IPS DF 6.9 (cell line): ENCODE measurements at places on chromosomes 1 and 21.

- DNase-seq = no peak
Measured at GRCh38 chr1:210292231-210292871, 36.4 kb upstream of the HHAT start.

DNA sequence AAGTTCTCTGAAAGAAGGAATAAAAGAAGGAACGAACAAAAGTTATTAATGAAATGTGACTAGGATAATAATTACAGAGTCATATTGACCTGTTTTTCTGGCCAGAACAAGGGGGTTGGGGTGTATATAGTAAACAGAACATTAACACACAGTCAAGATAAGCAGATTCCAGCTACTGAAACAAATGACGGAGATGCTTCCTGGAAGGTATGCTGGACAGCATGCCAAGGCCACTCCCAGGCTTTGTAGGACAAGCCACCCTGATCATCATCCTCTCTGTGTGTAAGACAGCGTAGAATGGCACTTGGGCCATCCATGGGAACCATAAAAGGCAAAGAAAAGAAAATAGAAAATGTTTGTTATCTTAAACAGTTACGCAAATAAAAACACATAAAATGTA, 120.7 kb downstream of the TGFBR3 start:
- no peak for DNase-seq

DNA sequence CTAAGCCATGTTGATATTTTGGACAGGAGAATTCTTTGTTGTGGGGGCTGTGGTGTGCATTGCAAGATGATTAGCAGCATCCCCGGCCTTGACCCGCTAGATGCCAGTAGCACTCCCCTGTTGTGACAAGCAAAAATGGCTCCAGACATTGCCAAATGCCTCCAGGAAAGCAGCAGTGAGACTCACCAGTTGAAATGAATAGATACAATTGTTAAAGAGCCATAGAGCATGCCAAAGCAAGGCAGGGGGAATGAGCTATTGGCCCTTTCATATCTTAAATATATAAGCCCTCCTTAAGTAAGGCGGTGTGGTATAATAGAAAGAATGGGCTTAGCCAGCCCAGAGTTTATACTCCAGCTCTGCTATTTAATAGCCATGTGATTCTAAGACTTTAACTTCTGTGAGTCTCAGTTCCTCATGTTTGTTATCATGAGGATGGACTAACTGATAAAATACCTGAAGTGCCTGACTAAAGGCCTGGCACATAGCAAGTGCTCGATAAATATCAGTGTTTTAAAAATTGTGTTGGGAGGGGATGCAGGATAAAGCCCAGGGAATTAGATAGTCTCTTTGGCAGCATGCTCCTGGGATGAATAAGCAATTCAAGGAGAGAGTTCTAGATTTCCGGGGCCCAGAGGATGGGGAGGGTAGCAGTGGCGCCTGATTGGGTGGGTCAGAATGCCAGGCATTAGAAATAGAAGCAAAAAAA, 21.1 kb upstream of the RGS4 start:
- DNase-seq = no peak

DNA sequence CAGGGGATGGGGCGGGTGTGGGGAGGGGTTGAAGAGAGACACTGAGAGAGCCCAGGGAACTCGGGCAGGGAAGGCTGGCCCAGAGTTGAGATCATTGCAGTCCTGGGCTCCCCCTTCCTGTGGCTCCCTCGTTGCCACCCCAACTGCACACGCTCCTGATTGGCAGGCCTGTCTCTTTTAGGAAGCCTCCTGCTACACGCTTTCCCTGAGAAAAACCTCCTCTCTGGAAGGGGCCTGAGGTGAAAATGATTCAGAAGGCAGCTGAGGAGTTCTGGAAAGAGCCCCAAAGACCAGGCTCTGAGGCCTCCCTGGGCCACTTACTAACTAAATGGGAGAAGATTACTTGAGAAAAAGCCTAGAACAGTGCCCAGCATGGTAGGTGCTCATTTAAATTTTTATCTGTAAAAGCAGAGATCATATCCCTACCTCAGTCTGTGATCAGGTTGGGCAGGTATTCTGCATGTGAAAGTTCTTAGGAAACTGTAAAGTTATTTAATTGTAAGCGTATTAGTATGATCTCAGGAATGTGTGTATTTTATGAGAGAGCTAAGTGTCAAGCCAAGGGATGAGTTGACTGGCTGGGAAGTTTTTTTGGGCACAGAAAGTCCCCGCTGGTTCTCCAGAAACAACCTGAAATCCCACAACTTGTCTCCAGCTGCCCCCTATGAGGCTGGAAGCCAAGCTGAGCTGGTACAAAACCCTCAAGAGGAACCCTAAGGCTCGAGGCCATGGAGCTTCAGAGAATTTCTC, 65.2 kb upstream of the EPS8L3 start:
- no peak for DNase-seq

DNA sequence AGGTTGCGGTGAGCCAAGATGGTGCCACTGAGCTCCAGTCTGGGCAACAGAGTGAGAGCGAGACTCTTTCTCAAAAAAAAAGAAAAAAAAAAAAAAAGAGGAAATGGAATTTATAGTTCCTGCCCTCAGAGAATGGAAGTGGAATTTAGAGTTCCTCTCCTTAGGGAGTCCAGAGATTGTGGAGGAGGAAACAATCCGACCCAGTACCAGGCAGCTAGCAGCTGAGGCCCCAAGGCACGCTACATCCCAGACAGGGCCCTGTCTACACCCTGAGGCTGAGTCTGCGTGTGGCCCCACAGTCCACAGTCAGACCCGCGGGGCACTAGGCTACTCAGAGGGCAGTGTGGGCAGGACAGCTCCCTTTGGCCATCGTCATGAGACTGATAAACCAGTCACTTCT, 1.9 kb upstream of the MFN2 start:
- no peak for DNase-seq

GRCh38 chr1:210467440-210468043, 138.8 kb downstream of the HHAT start:
- DNase-seq = no peak

- no peak for DNase-seq
Measured at GRCh38 chr1:215889871-215890270, 322.8 kb downstream of the KCTD3 start.

GRCh38 chr1:47212636-47213229, 19.3 kb downstream of the TAL1 start:
- no peak for DNase-seq

DNA sequence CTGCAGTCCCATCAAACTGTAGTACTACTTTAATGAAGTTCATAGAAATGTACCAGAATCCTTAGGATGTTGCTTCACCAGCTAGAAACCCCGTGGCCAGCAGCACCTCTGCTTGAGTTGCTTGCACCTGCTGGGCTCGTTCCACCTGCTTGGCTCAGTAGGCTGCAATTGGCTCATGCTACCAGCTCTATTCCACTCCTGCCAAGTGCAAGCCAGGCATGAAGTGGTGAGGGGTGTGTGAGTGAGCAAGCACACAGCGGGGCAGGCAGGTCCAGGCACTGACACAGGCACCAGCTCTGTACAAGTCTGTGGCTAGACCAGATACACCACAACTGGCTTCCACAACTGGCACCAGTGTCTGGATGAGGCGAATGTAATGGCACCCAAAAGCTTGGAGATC, 209.9 kb downstream of the AMY1C start:
- no peak for DNase-seq

DNA sequence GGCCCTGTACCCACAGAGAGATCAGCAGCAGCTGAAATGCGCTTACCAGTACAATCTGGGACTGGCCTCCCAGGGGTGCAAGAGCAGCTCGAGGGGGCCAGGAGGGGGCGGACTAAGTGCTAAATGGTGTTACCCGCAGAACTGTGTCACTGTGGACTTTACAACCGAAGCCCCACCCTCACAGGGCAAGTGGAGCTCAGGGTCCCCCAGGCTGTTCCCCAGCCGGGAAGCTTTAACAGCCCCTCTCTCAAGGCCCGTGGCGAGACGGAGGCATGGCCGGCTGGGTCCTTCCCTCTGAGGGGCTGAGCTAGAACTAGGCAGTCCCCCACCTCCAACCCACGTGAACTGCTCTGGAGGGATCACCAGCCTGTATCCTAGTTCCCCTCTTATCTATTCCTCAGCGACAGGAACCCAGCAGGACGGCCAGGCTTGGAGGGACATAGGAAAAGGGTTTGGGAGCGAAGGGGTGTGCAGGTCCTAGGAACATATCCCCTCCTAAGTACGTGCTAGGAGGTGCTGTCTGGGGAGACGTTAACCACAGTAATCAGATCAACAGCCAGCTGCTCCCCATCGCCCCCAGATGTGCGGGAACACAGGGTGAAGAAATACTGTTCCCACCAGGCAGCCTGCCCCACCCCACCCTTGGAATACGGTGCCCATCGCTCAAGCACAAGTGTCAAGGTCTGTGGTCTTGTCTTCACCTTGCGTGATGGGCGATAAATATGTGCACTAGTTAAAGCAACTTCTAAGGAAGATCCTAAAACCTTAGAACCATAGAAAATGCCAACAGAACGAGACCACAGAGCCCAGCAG, 24.4 kb downstream of the ZBTB17 start:
- no peak for DNase-seq

GRCh38 chr1:32014199-32014947, 705 bp downstream of the KHDRBS1 start:
- no peak for DNase-seq

GRCh38 chr1:206952171-206952570, 5.9 kb upstream of the PIGR start:
- DNase-seq = no peak

DNA sequence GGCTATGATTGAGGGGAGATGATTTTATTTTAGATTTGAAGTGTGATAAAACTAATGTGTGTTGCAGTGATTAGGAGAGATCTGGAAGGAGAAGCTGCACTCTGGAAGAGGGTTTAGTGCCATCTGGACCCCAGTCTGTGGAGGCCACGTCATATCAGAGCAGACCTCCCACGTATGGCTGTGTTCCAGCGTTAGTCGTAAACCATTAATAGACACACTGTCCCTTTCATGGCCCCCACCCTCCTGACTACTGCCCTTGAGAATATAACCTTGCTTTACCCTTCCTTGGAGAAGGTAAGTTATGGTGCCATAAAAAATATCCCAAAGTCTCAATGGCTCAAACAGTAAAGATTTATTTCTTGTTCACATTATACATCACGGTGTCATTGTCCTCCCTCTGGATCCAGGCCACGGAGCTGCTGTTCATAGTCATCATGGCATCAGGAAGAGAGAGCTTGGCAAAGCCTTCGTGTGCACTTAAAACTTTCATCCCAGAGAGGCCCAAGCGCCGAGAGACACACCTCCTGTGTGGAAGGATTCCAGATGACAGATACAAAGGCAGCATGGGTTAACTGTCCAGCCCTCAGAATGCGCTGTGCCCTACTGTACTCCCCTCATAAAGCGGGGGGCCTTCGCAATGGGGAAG, 33.2 kb downstream of the RHOU start:
- no peak for DNase-seq

GRCh38 chr21:33951276-33952178, 35.9 kb upstream of the ATP5PO start:
- DNase-seq = no peak

DNA sequence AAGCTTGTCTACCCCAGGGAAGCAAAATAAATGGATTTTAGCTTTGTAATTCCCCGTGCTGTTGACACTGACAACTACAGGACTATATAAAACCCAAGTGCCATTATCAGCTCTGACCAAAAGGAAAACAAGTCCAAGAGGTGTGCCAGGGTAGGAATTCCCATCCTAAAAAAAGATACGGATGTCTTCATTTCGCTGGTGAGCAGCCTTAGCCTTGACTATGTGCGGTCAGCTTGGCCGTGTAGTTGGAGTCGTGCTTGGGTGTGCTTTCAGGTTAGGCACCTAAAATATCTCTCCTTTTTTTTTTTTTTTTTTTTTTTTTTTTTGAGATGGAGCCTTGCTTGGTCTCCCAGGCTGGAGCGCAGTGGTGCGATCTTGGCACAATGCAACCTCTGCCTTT, 28.9 kb upstream of the ACTN2 start:
- DNase-seq = no peak

DNA sequence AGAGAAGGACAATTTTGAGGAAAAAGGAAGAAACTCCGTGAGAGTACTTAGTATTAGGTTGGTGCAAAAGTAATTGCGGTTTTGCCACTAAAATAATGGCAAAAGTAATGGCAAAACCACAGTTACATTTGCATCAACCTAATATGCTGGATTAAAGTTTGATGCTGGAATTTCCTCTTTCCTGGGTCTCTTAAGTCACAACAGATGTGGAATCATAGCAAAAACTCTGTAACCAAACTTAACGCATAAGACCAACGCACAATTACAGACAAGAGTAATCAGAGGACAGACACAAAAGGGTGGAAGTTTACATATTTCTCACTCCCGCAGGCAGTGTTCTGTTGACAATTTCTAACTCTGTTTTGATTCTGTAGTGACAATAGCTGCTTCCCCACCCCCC, 182.4 kb downstream of the BACH1 start:
- DNase-seq = no peak

- DNase-seq = no peak
Measured at GRCh38 chr21:22892028-22892427, 1893.8 kb downstream of the NCAM2 start.

GRCh38 chr1:182263706-182264105, 127.9 kb downstream of the GLUL start:
- DNase-seq = no peak

- peak; percentile 18 for DNase-seq
Measured at GRCh38 chr21:37139902-37140301, 66.8 kb downstream of the TTC3 start.

- DNase-seq = no peak
Measured at GRCh38 chr21:38989745-38990423, 184.2 kb downstream of the ETS2 start.

DNA sequence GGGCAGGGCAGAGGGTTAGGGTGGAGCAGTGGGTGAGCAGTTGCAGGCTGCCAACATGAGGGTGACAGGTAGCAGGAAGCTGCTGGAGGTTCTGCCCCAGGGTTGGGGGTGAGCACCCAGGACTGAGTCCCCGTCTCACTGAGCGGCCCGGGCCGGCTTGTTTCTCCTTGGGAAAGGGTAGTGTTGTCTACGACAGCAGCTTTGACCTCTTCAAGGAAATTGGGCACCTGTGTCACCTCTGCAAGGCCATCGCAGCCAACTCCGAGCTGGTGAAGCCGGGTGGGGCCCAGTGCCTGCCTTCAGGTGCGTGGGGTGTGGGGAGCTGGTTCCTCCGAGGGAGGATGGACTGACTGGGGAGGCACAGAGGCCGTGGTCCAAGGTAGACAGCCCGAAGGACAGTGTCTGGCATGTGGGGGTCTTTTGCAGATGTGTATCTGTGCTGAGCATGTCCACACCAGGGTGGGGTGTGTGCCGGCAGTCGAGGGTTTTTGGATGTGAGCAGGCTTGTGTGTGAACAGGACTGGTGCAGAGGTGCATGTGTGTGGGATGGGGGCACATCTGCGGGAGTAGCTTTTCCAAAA, 51.9 kb downstream of the DISP3 start:
- no peak for DNase-seq

DNA sequence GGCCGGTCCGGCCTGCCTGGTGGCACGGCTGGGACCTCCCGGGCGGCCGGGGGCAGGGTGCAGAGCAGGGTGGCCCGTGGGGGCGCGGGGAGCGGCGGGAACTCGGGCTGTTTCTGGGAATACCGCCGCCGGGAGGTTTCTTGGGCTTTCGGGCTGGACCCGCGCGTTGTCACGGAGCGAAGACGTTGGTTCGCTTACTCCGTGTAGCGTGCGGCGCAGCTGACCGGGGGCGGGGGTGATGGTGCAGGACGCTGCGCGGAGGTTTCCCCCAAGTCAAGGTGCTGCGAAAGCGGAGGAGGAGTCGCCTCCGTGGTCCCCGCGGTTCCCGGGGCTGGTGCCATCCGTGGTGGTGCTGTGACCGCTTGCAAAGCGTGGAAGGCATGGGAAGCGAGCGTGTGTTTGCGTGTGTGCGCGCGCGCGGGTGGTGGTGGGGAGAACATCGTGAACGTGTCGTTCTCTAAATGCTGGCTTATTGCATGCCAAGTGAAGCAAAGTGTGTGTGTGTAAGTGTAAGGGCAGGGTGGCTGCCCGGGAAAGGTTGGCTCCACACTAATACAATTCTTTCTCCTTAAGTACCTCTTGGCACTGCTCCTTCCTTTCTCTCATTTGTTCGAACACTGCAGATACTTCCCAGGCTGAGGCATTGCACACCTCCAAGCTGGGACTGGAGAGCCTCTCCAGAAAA, 1.1 kb downstream of the RYR2 start:
- no peak for DNase-seq
